ENCODE measurements at places on chromosomes 12 and 14.
A peak's percentile ranks its signal among the peaks of the same experiment; 100 is the strongest.

GRCh38 chr12:89618113-89618862 is 90.3 kb downstream of the ATP2B1 start:
- DNase-seq = peak; percentile 19

GRCh38 chr12:60266381-60266852 is 670.6 kb downstream of the SLC16A7 start:
- DNase-seq = no peak

DNA sequence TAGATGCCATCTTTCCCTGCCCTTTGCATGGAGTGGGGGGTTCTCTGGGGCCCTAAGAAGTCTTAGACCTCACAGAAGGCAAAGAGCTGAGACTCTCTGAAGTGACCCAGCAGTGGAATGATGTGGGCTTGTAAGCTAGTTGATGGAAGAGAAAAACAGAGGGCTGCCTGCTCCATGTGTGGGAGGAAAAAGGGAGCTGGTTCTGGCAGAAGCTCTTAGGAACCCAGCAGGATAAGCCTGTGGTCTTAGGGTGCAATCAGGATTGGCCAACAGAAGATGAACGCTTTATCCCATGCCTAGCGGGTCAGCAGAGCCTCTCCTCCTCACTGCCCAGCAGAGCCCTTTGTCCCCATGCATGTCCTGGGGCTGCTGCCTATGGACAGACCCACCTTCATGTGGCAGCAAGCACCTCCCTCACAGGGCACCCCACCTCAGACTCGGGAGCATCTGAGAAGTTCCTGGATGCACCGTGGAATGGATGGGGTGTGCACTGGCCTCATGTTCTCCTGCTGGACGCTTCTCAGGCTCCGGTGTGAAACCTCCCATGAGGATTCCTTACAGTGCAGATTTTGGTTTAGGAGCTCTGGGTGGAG is 152.7 kb downstream of the ADGRD1 start:
- DNase-seq = no peak

DNA sequence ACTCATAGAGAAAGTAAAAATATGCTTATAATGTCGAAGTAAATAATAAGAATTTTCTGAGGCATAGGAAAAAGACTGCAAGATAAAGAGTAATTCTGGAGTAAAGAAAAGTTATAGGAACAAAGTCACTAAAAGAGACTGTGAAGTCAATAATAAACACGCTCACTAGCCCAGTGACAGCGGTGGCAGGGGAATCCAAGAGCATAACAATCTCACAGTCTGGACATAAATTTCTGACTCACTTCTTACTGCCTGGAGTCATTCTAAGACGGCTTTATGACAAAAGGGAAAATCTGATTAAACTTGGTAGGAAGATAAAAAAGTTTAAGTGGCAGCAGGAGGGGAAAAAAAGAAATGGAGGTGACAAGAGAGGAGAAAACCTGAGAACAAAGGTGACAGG is 56.4 kb upstream of the GRIP1 start:
- no peak for DNase-seq

DNA sequence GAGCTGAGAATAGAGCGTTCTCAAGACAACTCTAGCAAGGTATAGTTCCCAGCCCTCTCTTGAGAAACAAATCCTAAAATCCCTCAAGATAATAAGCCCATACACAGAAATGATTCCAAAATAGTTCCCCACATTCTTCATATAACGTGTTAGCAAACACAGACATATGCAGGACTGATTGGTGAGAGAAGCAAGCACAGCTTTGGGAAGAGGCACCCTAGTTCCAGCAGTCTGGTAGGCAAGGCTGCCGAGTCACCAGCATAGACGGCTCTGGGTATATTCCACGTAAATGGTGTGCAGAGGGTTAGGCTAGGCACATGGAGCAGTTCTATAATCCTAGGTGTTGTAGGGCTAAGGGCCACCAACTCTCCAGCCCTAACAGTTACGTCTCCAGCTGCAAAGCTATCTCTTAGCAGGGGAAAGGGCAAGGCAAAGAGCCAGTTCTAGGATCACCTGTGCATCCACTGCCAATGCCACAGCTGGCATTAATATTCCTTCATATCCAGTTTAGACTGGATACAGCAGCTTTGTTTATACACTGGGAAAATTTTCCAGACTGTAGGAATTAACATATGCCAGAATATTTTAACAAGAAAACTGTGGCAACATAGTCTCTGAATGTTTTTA is 52.9 kb downstream of the SH2B3 start:
- no peak for DNase-seq

DNA sequence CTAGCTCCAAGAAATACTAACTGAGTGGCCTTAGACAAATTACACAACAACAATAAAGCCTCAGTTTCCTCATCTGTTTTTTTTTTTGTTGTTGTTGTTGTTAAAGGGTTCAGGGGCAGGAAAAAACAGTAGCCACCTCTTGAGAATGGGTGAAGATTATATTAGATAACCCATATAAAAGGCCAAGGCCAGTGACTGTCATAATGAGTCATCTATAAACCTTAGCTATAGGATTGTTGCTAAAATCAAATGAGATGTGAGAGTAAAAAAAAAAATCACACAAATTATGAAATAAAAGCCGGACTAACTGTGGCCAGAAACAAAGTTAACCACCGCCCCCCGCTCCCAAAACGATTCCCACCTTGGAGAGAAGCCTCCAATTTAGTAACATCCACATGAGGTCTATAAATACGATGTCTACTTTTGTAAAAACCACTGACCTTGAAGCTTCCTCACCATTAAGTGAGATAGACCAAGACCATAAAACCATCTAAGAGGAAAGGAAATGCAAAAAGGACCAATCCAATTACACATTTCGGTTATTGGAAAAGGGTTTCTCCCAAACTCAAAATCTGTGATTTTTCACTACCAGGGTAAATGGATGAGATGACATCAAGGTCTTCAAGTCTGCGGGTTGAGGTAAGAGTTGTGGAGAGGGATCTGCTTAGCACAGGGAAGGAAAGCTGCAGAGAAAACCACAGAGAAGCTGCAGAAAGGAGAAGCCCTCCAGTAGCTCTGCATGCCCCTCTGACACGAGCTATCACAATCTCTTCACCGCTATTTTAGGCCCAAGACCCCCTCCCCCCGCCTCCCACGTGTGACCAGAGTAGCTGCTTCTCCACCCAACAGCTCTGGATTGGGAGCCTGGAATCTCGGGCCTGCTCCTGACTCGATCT is 1.0 kb downstream of the NAA25 start:
- peak; percentile 74 for DNase-seq

- no peak for DNase-seq
Observed at GRCh38 chr12:111267144-111267543, 101.8 kb downstream of the PHETA1 start.

GRCh38 chr12:113464852-113465719 is 6.6 kb downstream of the LHX5 start:
- no peak for DNase-seq

DNA sequence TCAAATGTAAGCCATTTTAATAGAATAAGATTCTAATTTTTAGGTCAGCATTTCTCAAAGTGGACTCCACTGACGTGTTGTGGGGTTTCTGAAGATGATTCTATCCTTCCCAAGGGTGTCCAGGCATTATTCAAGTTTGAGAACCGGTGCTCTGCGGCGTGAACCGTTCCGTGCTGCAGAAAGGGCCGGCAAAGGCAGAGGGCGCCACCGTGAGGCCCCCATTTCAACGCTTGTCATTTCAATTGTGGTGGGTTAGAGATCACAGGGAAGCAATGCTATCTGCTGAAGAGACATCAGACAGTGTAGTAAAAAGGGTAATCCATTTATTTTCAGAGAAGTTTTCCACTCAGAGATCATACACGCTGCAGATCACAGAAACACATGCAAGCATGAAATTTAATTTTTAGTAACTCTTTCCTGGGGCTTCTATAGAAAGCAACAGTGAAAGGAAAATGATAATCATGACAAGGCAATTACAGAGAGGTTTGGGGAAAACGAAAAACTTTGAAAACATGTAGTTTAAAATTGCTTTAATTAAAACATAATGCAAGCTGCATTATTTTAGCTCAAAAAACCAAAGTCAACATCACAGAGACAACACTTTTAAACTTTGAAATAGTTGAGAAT is 201.7 kb downstream of the EXOC5 start:
- DNase-seq = peak; percentile 58

DNA sequence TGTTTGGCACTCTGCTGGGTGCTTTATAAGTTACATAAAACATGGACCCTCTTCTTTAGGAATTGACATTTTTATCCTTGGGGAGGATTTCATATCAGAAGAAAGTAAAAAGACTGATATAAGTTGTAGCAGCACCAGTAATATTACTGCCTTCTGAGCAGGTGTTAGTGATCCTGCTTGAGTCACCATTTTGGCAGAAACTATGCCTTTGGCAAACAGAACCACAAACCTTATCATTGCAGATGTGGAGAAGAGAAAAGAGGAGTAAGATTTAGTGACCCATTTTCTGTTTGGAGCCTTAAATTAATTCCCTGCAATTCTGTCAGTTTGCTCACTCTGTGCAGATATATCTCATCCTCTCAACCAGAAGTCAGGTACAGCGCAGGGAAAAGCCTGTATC is 23.0 kb downstream of the ZNF410 start:
- no peak for DNase-seq

DNA sequence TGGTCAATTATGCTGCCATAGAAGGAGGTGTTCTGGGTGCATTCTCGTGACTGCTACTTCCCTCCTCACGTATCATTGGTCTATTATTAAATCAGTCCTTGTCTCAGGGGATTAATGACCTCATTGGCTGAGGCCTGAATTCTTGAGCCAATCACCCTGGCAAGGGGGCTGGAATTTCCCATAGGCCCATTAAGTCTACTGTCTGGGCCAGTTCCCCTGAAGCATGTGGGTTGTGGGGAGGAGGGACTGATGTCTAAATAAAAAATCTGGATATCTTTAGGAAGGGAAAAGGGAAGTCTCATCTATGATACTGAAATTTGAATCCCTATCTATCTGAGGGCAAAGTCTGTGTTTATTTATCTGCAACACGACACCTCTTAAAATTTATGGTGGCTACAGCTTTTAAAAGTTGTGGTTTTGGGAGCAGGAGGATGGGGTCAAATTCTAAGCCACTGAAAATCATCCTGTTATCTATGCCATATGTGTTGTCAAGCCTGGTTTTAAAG is 71.9 kb downstream of the DYRK2 start:
- peak; percentile 70 for DNase-seq

- no peak for DNase-seq
Observed at GRCh38 chr14:53549956-53550355, 396.8 kb upstream of the DDHD1 start.

GRCh38 chr12:108773798-108774788 is 42.8 kb upstream of the CORO1C start:
- DNase-seq = no peak

GRCh38 chr12:114638790-114639435 is 45.1 kb downstream of the TBX3 start:
- no peak for DNase-seq

GRCh38 chr14:49159081-49159480 is 427.1 kb downstream of the RPS29 start:
- DNase-seq = peak; percentile 11

- no peak for DNase-seq
Observed at GRCh38 chr14:27245947-27246346, 648.1 kb upstream of the NOVA1 start.

- no peak for DNase-seq
Observed at GRCh38 chr12:64688219-64688618, 71.0 kb downstream of the GNS start.

DNA sequence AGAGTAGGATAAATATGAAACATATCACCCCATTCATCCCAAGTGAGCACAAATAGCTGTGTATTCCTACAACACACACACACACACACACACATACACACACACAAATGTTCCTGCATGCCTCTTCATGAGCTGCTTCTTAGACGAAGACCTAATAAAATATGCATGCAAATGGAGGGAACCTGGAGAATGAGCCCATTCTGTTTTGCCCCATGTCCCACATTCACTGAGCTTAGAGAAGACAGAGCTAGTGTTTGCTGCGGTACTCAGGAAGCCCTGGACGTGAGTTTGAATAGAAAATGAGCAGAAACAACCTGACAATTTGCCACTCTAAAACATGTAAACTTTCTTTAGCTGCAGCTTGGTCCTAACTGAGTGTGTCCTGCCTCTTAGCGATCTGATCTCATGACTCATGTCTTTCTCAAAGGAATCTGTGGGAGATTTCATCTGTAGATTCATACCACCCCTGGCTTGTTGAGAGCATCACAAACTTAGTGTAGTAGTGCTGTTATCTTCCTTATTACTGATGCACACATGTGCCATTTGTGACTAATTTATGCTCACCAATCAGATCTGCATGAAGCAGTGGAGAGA is 86.8 kb downstream of the ITPR2 start:
- DNase-seq = peak; percentile 14

DNA sequence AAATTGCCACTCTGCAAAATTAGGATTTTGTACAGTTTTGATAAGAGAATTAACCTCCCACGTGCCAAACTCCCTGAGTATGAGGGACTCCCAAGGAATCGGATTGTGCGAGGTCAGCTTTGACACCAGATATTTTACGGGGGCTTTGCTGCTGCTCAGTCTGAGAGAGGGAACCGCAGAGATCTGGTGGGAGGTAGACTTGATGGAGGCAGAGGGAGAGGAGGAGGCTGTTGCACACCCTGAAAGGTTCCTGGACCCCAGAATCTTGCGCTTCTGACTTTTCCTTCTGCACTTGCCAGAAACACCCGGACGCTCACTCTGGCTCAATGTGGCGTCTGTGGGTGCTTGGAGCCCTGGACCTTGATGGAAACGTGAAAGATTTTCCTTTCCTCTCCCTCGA is 83.9 kb downstream of the PAPOLA start:
- DNase-seq = no peak

- DNase-seq = peak; percentile 46
Observed at GRCh38 chr12:25107920-25108319, 87.0 kb downstream of the DNAI7 start.

- no peak for DNase-seq
Observed at GRCh38 chr12:21881965-21882364, 59.3 kb downstream of the ABCC9 start.

DNA sequence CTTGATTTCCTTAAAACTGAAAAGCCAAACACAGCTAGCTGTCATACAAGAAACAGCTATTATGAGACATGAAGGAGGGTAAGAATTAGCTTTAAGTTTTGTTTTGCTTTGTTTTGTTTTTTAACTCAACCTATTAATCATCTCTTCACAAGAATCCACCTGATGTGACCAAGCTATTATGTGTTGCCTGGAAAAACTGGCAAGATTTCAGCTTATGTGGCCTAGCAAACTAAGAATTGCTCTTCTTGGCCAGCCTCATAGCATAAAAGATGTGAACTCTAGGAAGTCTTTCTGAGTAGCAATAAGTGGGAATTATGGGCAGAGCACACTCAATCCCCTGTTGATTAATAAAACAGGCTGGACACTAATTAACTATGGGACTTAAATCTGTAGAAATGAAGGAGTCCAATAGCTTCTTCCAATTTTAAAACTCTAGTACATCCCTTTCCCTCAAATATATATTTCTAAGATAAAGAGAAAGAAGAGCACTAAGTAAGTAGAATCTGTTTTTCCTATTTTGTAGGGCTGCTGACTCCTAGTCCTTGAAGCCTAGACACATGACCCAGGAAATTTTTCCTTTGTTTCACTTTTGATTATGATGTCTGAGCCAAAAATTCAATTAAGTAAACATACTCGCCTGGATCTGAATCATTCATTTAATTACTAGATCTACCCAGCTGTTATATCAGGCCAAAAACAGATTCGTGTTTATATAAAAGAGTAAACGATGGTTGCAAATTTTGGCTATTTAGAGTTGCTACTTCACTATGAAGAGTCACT is 75.7 kb downstream of the GTF2A1 start:
- DNase-seq = no peak

All from OCI-M1 (cell line).